Activated T-cell treated with anti-CD3 and anti-CD28 coated beads for 4 hours (primary cell): ENCODE measurements at places on chromosomes 13 and 19.

- no peak for DNase-seq
Observed at GRCh38 chr19:32336259-32337083, 8.9 kb upstream of the ZNF507 start.

- DNase-seq = no peak
Observed at GRCh38 chr19:33462112-33462791, 59.3 kb downstream of the PEPD start.

DNA sequence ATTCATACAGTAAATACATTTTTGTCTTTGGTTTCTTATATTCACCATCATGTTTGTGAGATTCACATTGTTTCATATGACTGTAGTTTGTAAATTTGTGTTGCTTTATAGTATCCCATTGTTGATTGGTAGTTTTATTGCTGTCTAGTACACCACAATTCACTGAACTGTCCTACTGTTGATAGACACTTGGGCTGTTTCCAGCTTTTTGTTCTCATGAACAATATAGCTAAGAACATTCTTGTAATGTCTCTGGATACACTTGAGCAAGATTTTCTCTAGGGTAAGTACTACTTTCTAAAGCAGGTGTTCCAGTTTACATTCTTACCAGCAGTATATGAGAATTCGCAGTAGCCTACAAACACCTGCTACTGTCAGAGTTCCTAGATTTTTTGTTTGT, 37.8 kb downstream of the SKA3 start:
- DNase-seq = no peak

DNA sequence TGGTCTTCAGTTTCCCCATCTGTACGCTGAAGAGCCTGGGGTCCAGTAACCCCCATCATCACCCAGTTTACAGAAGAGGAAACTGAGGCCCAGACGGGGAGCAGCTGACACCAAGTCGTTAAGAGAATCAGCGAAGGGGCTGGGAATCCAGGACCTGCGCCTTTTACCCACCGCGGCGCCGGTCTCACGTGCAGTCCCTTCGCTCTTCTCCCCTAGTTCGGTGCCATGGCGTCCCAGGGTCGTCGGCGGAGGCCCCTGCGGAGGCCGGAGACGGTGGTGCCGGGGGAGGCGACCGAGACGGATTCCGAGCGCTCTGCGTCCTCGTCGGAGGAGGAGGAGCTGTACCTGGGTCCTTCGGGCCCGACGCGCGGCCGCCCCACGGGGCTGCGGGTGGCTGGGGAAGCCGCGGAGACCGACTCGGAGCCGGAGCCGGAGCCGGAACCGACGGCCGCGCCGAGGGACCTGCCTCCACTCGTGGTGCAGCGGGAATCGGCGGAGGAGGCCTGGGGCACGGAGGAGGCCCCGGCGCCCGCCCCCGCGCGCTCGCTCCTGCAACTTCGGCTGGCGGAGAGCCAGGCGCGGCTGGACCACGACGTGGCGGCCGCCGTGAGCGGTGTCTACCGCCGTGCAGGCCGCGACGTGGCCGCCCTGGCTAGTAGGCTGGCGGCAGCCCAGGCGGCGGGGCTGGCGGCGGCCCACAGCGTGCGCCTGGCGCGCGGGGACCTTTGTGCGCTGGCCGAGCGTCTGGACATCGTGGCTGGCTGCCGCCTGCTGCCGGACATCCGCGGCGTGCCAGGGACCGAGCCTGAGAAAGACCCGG, 698 bp downstream of the BLOC1S3 start:
- no peak for DNase-seq

DNA sequence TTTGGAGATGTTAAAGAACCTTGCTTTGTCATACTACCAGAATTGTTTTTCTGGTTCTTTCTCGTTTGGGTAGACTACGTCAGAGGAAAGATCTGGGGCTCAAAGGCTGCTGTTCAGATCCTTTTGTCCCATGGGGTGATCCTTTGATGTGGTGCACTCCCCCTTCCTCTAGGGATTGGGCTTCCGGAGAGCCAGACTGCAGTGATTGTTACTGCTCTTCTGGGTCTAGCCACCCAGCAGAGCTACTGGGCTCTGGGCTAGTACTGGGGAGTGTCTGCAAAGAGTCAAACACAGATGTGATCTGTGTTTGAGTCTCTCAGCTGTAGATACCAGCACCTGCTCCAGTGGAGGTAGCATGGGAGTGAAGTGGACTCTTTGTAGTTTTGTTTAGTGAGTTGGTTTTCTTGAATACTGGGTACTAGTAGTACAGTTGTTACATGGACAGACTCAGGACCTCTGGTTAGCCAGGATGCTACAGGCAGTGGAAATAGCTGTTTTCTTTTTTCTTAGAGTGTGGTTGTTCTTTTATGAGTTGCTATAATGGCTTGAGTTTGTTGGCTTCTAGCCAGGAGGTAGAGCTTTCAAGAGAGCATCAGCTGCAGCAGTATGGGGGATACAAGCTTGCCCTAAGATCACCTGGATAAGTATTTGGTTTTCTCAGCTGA, 34.4 kb downstream of the DNAJC15 start:
- no peak for DNase-seq

GRCh38 chr19:35044317-35045117, 3.0 kb downstream of the HPN start:
- DNase-seq = peak; percentile 40

- no peak for DNase-seq
Observed at GRCh38 chr13:111977179-111977506, 89.8 kb upstream of the SOX1 start.

DNA sequence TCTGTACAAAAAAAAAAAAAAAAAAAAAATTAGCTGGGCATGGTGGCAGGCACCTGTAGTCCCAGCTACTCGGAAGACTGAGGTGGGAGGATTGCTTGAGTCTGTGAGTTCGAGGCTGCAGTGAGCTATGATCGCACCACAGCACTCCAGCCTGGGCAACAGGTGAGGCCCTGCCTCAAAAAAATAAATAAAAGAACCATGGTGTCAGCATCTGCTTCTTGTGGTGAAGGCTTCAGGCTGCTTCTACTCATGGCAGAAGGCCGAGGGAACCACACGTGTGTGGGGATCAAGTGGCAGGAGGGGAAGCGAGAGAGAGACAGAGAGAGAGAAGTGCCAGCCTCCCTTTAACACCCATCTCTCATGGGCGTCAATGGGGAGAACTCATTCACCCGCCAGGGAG, 13.5 kb downstream of the BCL3 start:
- no peak for DNase-seq

- no peak for DNase-seq
Observed at GRCh38 chr13:29704648-29705047, 109.2 kb upstream of the SLC7A1 start.
